ENCODE measurements at places on chromosomes 4 and X.

- DNase-seq, result no peak
These were observed 116.2 kb downstream of the CBR4 start for GRCh38 chr4:168893807-168894206.

- no peak for DNase-seq
These were observed 95.1 kb downstream of the TMEM47 start for GRCh38 chrX:34562006-34562405.

DNA sequence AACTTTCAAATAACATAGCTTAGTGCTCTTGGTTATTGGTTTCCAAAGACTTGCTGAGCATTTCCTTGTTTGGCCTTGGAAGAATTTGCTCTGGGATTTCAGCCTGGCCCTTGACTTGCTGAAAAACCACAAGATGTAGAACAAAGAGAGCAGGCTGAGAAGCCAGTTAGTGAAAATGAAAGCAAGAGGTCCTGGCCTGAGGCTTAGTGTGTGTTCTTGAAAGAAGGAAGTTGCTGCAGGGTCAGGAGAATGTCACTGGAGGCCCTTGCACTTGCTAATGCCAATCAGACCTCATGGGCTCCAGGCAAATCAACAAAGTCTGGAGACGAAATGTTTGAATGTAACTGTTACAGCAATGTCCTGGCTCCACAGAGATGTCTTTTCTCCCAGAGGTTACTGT, 79.4 kb downstream of the SYNPO2 start:
- DNase-seq, result no peak

DNA sequence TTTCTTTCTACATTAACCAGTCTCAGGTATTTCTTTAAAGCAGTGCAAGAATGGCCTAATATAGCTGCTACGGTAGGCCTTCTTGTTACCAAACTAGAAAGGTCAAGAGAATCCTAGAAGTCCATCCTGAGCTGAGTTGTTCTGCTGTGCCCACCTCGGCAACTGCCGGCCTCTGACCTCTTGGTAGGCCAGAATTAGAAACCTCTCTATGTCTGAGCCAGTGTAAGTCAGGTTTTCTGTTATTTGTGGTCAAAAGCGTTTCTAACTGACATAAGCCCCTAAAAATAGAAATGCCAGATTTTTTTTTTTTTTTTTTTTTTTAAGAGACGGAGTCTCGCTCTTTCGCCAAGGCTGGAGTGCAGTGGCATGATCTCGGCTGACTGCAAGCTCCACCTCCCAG, 43.1 kb downstream of the SOWAHB start:
- DNase-seq, result no peak

GRCh38 chrX:52078131-52078530, 9.1 kb upstream of the MAGED4B start:
- DNase-seq, result no peak

GRCh38 chr4:94722748-94723147, 35.0 kb upstream of the BMPR1B start:
- DNase-seq, result no peak

DNA sequence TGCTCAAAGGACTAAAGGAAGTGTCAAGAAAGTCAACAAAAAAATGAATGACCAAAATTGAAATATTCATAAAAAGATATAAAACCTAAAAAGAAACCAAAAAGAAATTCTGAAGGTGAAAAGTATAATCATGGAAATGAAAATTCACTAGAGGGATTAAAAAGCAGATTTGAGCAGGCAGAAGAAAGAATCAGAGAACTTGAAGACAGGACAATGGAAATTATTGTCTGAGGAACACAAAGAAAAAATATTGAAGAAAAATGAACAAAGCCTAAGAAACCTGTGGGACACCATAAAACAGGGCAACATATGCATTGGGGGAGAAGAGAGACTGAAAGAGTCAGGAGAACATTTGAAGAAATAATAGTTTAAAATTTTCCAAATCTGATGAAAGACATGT, 9.9 kb upstream of the SPON2 start:
- no peak for DNase-seq

GRCh38 chrX:153733651-153734240, 9.1 kb downstream of the ABCD1 start:
- no peak for DNase-seq

DNA sequence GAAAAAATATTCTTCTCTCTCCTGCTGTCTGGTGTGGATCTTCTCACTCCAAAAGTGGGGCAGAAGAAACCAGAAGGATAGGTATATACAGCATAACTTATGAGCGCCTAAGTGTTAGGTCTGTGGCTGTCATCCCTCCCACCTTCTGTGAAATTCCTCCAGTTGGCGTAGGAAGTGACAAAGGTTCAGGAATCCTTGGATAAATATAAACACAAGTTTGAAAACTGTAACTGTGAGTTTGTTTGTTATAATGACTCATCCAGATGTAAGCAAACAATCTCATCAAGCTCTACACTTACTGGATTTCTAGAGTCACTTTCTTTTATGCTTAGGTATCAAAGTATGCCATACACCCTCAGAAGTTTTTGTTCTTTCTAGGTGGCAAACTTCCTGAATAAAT, 405.2 kb downstream of the FAT4 start:
- no peak for DNase-seq

GRCh38 chrX:130539721-130540321, 138.0 kb downstream of the RBMX2 start:
- DNase-seq, result no peak

DNA sequence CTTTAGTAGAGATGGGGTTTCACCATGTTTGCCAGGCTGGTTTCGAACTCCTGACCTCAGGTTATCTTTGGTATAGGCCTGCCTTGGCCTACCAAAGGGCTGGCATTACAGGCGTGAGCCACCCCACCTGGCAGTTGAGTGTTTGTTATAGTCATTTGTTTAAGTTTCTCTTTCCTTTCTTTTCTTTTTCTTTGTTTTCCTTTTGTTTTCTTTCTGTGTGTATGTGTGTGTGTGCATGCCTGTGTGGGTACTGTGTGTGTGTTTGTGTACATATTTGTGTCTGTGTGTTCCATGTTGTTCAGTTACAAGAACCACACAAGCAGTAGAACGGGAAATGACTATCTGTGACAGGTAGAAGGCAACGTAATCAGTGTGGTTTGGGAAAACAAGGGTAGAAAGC, 624.9 kb downstream of the FSTL5 start:
- DNase-seq, result no peak

- DNase-seq, result no peak
These were observed 560.3 kb downstream of the GRID2 start for GRCh38 chr4:92864096-92864495.

DNA sequence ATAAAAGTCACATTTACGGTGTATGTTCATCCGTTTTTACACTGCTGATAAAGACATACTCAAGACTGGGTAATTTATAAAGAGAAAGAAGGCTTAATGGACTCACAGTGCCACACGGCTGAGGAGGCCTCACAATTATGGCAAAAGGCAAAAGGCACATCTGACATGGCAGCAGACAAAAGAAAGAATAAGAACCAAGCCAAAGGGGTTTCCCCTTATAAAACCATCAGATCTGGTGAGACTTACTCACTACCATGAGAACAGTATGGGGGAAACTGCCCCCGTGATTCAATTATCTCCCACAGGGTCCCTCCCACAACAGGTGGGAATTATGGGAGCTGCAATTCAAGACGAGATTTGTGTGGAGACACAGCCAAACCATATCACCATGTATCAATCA, 7.3 kb upstream of the GUCY1B1 start:
- DNase-seq, result no peak

DNA sequence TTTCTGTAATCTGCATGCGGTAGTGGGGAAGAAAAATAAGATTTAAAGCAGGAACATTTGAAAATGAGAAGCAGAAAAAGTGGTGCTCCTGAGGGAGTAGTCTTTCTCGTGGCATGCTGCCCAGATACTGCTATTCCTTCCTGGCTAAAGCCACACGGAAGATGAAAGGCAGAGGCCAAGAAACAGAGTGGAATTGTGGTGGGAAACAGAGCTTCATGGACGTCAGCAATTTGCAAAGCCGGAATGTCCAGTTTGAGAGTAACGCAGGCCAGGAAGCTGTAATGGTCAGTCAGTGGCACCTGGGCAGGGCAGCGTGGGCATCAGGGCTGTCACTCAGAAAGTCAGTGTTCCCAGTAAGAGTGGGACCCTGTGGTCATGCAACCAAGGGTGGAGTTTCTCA, 63.7 kb upstream of the FMR1 start:
- DNase-seq, result no peak

- no peak for DNase-seq
These were observed 1047.6 kb upstream of the PCDH10 start for GRCh38 chr4:132101526-132101925.

DNA sequence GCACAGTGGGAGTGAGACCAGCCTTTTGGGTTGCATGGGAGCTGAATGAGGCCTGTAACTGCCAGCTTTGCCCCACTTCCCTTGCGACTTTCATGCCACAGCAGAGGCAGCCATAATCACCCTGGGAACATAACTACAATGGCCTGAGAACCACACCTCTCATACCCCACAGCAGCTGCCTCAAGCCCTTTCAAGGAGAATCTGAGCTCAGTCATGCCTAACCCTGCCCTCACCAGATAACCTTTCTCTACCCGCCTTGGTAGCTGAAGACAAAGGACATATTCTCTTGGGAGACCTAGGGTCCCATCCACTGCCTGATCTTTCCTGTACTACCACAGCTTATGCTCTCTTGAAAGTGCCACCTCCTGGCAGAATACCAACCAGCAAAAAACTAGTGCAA, 599.9 kb upstream of the IGFBP7 start:
- DNase-seq, result no peak

DNA sequence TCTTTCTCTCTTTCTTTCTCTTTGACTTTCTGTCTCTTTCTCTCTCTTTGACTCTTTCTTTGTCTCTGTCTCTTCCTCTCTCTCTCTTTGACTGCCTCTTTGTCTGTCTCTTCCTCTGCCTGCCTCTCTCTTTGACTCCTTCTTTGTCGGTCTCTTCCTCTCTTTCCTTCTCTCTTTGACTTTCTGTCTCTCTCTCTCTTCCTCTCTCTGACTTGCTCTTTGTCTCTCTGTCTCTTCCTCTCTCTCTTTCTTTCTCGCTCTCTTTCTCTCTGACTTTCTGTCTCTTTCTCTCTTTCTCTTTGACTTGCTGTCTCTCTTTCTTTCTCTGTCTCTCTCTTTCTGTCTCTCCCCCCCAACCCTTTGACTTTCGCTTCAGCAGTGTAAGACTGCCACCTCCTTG, 36.4 kb upstream of the OGT start:
- no peak for DNase-seq

DNA sequence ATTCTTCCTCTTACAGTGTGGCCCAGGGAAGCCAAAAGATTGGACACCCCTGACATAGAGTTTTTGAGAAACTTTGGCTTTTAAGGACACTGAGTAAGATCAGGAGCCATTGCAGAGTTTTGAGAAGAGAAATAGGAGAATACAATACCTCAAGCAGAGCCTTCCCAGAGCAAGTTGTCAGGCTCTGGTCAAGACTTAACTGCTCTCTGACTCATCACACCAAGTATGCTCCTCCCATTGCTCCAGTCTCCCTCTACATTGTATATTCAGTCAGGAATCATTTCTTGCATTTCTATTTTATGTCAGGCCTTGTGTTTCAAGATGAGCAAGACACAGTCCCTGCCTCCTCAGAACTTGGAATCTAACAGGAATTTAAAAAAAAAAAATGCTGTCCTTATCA, 176.4 kb upstream of the FMR1 start:
- DNase-seq, result no peak

GRCh38 chr4:116829187-116829586, 256.2 kb downstream of the TRAM1L1 start:
- no peak for DNase-seq

- DNase-seq, result no peak
These were observed 5.4 kb upstream of the GLRA3 start for GRCh38 chr4:174834477-174834876.

GRCh38 chrX:35382966-35383365, 415.2 kb upstream of the MAGEB16 start:
- no peak for DNase-seq

DNA sequence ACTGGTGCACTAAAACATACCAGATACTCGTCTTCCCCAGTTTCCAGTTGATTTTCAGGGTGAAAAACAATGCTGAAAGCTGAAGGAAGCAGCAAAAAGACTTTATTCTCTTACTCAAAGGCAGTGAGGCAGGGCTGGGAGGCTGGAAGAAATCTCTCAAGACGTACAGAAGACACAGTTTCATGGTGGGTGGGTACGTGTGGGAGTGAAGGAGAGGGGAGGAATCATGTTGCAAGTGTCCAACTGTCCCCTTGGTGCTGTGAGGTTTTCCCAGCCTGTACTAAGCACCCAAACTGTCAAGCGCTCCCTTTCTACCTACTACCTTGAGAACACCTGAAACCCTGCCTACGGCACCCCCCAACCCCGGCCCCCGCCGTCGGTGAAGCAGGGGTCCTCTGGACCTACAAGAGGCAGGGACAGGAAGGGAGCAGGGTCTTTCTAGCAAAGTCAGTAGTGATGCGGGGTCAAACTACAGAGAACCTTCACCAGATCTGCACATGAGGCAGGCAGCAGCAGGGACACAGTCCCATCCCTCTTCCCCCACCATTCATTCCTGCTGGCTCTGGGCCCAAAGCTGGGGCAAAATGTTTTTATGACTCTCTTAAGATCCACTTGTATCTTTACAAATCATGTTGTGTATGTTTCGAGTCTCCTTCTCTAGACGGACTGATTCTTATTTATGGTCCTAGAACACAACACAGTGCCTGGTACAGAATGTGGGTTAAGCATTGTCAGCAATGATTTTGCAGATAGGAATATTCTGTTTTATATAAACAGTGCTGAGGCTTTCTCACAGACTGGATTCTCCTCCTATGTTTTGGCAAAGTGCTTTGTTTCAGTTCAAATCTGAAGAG, 2.4 kb upstream of the SETD7 start:
- DNase-seq, result no peak

- DNase-seq, result no peak
These were observed 77.5 kb upstream of the CASK start for GRCh38 chrX:42000836-42001235.

DNA sequence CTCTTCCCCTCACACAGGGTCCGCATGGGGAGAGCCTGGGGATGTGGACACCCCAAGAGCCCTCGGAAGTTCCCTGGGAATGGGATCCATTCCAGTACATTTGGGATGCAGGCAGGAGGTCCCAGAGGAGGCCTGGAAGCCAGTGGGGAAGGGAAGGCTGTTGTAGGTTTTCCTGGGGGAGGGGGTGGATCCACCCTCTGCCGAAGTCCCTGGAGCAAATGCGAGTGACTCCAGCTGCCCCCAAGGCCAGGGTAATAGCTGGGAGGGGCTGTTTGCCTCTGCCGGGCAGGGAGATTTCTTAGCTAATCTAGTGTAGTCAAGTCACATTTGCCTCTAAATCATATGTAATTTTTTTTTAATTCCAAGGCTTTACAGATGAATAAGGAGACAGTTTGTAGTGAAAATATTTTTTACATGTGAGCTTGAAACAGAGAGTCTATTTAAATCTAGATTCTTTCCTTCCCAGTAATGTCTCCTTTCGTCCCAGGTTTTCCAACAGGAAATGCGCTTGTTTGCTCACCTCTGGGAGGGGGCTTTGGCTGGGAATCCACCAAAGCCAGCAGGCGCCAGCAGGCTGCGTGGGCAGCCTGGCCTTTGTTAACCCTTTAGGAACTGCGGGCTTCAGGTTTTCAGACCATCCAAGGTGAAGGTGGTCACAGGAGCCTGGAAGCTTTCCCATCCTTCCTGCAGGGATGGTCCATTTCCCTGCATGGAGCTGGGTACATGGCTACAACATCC, 26.8 kb downstream of the SH3TC1 start:
- no peak for DNase-seq

- no peak for DNase-seq
These were observed 162.7 kb downstream of the STIM2 start for GRCh38 chr4:27023366-27023765.

GRCh38 chrX:968148-968965, 244.1 kb downstream of the CRLF2 start:
- DNase-seq, result no peak

- DNase-seq, result no peak
These were observed at the start of gene PRDM8 for GRCh38 chr4:80196922-80197573. TSS of gene PRDM8 (plus strand) at chr4:80197503. CDS start at chr4:80200081, 2,578 bp downstream.

- no peak for DNase-seq
These were observed at the start of gene MID2 for GRCh38 chrX:107825698-107826237. TSS of gene MID2 (plus strand) at chrX:107825866. CDS start at chrX:107826427, 561 bp downstream.
